ENCODE measurements at places on chromosomes 6 and 20.

GRCh38 chr6:165864925-165865324 is 201.9 kb upstream of the PDE10A start:
- no peak for ATAC-seq

DNA sequence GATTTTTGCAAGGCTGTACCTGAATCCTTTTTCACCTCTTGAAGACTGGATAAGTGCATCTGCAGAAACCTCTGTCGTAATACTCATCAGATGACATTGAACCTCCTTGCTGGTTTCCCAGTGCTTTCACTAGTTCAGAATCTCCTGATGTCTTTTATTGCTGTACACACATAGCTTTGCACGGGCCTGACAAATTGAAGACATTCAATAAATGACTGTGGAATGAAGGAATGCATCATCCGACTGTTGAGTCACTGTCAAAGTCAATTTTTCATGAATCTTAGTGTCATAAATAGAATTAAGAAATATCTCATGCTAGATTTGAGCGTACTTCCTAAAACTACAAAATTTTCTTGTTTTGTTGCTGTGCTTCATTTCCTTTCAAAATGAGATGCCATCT is 598.2 kb upstream of the MAP3K7 start:
- ATAC-seq = no peak

GRCh38 chr6:151475653-151476523 is 17.9 kb upstream of the CCDC170 start:
- peak; percentile 31 for ATAC-seq

- ATAC-seq = no peak
Measured at GRCh38 chr20:49210757-49211110, 8.5 kb upstream of the DDX27 start.

- no peak for ATAC-seq
Measured at GRCh38 chr6:6323352-6323751, 2.9 kb upstream of the F13A1 start.

GRCh38 chr6:132934496-132934895 is 120.1 kb downstream of the RPS12 start:
- ATAC-seq = no peak

- no peak for ATAC-seq
Measured at GRCh38 chr6:143225929-143226328, 165.2 kb downstream of the AIG1 start.

GRCh38 chr20:40254023-40254772 is 434.8 kb downstream of the MAFB start:
- ATAC-seq = no peak

- no peak for ATAC-seq
Measured at GRCh38 chr6:8000636-8001035, 63.6 kb downstream of the BLOC1S5 start.

DNA sequence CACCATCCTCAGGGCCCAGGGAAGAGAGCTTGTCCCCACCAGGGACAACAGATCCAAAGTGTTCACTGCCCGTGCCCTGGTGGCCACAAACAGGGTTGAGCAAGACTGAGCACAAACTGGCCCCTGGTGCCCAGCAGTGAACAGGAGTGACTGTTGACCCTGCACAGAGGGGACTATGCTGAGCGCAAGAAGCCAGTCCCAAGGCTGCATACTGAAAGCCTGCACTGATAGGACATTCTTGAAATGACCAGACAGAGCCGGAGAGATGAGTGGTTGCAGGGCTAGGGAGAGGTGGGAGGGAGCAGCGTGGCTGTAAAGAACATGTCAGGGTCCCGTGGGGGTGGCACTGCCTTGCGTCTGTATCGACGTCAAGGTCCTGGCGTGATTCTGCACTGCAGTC is 2.9 kb upstream of the FNDC11 start:
- no peak for ATAC-seq

GRCh38 chr20:21166801-21167200 is 40.9 kb downstream of the KIZ start:
- ATAC-seq = peak; percentile 18

GRCh38 chr20:33164763-33165095 is 3.2 kb upstream of the BPIFA2 start:
- no peak for ATAC-seq

DNA sequence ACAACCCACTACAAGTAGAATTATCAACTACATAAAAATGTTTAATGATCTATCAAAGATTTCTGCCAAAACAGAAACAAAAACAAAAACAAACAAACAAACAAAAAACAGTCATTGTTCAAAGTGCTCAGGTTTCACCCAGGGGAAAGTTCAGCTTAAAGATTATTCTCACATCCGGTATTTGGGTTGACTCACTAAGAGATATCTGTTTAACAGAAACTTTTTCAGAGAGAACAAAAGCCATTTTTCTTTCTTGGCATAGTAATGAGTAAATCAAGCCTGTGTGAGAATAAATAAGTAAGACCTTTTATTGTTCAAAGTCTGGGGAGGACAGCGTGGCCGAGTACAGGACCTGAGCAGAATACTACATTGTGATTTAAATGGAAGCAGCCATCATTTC is 143.6 kb downstream of the RCAN2 start:
- ATAC-seq = no peak

DNA sequence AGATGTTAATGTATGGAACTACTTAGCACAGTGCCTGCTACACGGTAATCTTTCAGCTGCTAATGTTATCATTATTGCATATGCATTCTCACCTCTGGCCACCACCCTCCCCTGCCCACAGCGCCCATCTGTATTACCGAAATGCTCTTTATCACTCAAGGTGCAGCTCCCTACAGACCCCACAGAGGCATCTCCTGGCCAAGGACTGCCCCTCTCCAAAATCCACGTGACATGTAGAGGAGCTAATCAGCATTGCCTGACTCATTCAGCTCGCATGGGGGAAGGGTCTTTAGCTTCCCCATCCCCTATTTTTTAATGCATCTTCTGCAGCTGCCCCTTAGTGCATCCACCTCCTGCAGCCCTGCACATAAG is 41.8 kb downstream of the SLC22A23 start:
- ATAC-seq = no peak

DNA sequence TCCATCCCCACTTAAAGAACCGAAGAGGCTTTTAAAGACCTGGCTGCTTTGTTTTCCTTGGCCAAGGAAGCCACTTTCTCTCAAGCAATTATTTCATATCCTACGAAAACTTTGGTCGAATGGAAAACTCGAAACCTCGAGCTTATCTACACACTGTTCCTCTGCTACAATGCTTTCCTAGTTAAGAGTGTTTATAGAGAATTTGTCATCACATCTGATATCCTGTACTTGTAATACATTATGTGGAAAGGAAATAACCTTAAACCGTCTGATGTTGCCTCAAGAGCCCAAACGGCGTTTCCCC is 28.1 kb downstream of the TFAP2B start:
- ATAC-seq = no peak

- no peak for ATAC-seq
Measured at GRCh38 chr6:98871057-98871456, 36.7 kb downstream of the POU3F2 start.

DNA sequence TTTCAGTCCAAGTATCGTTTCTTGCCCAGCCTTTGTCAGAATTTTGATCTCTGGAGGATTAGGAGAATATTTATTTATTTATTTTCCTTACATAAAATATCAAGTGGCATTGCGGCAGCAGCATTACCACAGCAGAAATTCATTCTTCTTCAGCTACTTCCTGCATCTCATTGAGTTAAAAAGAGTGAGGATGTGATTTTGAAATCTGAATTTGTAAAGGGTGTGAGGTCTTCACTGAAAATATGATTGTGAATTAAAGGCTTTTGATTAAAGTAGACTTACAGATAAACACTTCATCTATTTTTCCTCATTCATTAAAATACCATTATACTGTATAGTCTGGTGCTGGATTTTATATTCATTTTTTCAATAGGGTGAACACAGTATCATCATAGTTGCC is 328.4 kb downstream of the PRL start:
- no peak for ATAC-seq

DNA sequence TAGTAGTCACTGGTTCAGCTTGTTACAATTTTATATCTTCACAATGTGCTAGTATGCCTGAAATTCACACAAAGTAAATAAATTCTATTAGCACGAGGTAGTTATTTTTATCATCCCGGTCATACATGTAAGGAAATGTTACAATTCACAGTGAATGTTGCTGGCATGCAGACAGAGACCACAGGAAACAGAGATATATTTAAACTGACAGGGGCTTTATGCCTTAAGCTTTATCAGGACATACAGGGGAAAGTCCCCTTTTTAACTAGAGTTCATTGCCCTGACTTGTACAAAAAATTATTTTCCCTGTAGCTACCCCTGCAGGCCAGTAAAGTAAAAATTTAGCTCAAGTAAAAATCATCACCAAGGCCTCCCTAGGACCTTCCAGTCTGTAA is 712.0 kb upstream of the NRSN1 start:
- ATAC-seq = no peak

DNA sequence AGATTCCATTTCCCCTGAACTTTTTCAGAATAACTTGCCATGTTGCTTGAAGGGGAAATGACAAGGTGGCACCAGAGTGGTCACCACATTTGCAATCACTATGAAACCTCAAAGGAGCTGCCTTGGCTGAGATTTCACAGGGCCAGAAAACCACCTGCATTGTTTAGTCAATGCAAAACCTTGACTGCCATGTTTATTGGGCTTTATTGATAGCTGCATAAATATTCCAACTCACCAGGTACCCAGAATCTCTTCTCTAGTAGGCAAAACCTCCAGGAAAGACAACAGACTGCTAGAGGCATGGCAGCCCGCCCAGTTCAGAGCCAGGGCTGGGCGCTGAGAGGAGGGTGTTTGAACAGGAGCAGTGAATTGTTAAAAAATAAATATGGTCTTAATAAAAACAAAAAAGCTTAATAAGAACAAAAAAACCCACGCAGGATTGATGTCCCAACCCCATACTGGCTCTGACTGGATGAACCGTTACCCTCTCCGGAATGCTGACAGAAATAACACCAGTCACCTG is 375.6 kb downstream of the ZFAND3 start:
- no peak for ATAC-seq

GRCh38 chr6:79230149-79230548 is 4.3 kb downstream of the HMGN3 start:
- ATAC-seq = no peak

- ATAC-seq = no peak
Measured at GRCh38 chr20:44448753-44449546, 26.7 kb upstream of the TTPAL start.

DNA sequence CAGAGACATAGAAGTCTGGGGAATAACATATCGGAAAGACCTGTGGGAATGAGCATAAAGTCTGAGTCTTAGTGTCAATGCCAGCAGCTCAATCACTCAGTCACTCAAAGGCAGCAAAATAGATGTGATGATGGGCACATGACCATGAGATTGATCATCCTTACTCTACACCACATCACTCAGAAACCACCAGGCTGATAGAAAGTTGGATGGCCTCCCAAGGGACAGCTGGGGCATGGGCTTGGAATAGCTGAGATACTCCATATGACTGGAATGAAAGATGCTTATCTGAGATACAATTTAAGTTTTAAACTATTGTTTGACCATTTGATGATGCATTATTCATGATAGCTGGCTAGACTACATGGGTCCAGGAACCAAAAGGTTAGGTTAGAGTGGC is 80.9 kb upstream of the F13A1 start:
- ATAC-seq = no peak

GRCh38 chr6:18276610-18277236 is 12.4 kb upstream of the DEK start:
- no peak for ATAC-seq

DNA sequence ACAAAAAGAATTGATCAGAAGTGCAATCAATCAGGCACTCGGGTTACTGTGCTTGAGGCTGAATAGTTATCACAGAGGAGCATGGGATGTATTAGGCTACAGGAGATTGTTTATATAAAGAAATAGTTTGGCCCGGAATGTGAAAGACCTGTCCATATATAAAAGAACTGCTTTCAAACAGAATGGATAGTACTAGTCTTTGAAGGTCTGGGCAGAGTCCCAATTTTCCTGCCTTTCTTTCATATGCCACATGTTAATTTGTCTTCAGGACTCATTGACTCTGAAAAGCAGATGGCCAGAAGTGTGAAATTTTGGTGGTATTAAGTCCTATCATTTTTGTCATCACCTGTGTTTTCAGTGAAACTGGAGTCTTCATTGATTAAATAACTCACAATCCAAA is 314.5 kb downstream of the EYA4 start:
- no peak for ATAC-seq

DNA sequence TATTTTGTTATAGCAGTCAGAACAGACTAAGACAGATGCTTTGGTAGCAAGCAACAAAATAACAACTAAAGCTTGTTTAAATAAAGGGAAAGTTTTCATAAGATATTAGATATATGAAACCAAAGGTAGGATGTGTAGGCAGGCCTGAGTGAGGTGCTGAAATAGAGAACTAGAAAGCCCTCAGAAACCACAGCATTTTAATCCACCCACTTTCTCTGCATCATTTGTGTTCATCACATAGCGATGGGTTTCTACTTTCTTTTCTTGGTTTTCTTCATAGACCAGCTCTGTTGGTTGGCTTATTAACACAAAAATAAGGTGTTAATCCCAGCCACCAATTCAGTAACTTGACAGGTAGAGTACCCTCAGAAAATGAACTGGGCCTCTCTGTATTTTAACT is 58.6 kb downstream of the RPS12 start:
- peak; percentile 91 for ATAC-seq

- no peak for ATAC-seq
Measured at GRCh38 chr6:149135809-149136208, 181.7 kb upstream of the TAB2 start.

GRCh38 chr6:135014353-135014832 is 40.2 kb downstream of the HBS1L start:
- ATAC-seq = peak; percentile 95
